ENCODE measurements at places on chromosomes 13 and 19.

- DNase-seq, result no peak
Observed at GRCh38 chr19:13841962-13842290, 35.0 kb upstream of the NANOS3 start.

- no peak for DNase-seq
Observed at GRCh38 chr13:23628250-23628649, 58.0 kb downstream of the TNFRSF19 start.

GRCh38 chr19:1906985-1907562, 1.9 kb downstream of the ADAT3 start:
- DNase-seq, result no peak

DNA sequence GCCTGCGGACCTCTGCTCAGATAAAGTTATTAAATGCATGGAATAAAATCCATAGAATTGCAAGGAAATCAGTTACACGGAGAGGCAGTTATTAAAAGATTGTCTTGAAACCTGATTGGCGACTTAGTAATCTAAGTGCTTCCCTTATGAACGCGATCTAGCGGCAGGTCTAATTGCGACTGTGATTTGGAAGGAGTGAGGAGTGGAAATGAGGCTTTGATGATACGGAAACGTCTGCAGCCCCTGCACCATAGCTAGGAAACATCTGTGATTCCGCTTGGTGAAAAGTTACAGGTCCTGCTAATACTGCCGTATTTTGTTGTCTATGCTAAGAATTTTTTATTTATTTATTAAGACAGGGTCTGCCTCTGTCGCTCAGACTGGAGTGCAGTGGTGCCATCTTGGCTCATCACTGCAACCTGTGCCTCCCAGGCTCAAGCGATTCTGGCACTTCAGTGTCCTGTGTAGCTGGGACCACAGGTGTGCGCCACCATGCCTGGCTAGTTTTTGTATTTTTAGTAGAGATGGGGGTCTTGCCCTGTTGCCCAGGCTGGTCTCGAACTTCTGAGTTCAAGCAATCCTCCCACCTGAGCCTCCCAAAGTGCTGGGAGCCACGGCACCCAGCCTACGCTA, 887 bp downstream of the NDUFS7 start:
- no peak for DNase-seq

DNA sequence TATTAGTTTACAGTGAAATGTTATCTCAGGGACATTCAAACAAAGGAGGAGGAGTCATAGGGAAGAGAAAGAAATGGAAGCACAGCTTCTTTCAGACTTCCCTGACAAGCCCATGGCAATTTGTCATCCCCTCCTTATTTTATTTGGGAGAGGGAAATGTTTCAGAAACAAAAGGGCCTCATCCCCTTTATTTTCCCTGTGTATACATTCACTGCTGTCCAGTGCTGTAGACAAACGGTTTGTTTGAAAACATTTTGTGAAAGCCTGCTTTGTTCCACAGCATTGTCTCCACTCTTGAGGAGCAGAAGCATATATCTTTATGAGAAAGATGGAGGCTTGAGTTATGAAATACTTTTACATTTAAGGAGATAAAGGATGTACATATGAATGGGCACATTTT, 12.3 kb downstream of the ZNF460 start:
- DNase-seq, result no peak

DNA sequence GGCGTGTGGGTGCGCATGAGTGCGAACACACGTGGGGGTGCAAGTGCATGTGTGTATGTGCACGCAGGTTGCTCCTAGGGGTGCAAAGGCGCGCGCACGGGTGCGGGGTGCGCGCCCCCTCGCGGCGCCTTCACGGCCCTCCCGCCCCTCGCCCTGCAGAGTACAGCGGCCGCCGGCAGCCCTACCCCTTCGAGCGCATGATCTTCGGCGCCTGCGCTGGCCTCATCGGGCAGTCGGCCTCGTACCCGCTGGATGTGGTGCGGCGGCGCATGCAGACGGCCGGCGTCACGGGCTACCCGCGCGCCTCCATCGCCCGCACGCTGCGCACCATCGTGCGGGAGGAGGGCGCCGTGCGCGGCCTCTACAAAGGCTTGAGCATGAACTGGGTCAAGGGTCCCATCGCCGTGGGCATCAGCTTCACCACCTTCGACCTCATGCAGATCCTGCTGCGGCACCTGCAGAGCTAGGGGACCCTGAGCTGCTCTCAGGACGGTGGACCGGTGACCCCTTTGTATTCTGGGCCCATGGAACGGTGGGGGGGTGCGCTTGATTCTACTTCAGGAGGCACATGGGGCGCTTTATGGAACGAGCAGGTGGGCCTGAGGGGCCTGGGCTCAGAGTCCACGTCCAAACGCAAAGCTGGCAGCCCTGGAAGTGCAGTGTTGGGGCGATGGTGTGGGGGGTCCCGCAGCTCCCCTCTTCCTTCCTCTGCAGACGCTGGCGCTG, 27.7 kb downstream of the TMEM161A start:
- peak; percentile 52 for DNase-seq

GRCh38 chr19:53012006-53012405, 1.7 kb upstream of the ERVV-1 start:
- no peak for DNase-seq

DNA sequence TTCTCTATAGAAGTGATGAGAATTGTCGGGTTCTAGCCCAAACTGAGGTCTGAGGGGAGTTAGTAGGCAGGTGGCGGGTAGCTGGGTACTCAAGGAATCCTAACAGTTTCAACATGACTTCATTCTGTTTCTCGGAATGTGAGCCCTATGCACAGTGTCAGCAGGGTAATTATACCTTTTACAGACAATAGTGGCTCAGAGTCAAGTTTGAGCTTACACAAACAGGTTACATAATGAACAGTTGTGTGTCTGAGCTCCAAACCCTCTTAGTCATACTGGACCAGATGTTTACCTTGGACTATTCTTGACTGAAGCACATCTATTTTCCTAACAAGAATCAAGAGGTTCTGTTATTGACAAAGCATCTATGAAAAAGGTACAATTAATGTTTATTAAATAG, 1066.7 kb upstream of the PCDH20 start:
- no peak for DNase-seq

DNA sequence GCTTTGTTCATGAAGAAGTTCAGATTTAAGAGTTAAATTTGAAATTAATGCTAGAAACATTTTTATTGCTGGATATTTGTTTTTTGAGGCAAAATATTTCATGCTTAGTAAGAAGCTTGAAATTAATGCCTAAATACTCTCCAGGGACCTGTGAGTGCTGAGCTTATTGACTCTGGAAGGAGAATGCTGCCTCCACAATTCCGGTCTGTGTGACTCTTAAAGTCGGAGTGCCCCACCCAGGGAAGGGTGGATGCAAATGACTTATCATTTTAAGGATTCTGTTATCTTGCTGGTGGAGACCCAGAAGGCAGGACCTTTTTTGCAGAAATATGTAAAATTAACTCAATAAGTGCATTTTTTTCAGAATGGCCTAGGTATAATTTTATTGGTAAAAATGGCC, 143.8 kb upstream of the RXFP2 start:
- no peak for DNase-seq

DNA sequence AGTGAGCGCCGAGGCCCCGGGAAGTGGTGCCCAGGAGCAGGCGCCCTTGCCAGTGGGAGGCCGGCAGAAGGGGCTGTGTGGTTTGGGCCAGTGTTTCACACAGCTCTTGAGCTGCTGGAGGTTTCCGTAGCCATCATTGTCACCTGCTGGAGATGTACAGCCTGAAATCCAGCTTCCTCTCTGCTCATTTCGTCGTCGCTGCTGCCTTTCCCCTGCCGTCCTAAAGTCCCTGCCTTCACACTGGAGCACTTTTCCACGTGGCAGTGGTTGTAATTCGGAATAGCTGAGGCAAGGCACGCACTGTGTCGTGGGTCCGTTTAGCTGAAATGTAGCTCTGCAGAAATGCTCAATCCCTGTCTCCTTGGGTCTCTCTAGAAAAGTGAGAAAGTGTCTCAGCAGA, 13.2 kb downstream of the DAZAP1 start:
- no peak for DNase-seq

Data from neural crest cell (in vitro differentiated cells).